ENCODE measurements at places on chromosomes 2 and 18.

- peak; percentile 64 for DNase-seq
These were observed 60.4 kb upstream of the NABP1 start for GRCh38 chr2:191617575-191617974.

DNA sequence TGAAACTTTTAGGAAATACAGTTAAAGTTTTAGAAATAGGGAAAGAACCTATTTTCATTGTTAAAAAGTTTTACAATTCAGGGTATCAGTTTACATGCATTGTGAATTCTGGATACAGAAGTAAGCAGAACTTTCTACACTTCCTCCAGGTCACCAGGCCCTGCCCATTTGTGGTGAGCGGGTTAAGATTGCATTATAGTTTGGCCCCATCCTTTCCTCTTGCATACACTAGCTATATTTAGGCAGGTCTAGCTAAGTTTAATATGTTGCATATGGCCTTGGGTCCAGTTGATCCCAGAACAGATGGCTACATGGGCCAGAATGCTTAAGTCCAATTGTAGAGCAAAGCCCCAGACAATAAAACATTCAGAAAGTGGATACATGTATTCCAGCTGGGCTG, 4.8 kb downstream of the VWA3B start:
- DNase-seq = no peak

GRCh38 chr2:71353248-71353647, 21.7 kb downstream of the ZNF638 start:
- no peak for DNase-seq

GRCh38 chr2:160076914-160077313, 14.5 kb upstream of the PLA2R1 start:
- DNase-seq = no peak

GRCh38 chr2:143321994-143322393, 192.8 kb downstream of the ARHGAP15 start:
- DNase-seq = no peak

DNA sequence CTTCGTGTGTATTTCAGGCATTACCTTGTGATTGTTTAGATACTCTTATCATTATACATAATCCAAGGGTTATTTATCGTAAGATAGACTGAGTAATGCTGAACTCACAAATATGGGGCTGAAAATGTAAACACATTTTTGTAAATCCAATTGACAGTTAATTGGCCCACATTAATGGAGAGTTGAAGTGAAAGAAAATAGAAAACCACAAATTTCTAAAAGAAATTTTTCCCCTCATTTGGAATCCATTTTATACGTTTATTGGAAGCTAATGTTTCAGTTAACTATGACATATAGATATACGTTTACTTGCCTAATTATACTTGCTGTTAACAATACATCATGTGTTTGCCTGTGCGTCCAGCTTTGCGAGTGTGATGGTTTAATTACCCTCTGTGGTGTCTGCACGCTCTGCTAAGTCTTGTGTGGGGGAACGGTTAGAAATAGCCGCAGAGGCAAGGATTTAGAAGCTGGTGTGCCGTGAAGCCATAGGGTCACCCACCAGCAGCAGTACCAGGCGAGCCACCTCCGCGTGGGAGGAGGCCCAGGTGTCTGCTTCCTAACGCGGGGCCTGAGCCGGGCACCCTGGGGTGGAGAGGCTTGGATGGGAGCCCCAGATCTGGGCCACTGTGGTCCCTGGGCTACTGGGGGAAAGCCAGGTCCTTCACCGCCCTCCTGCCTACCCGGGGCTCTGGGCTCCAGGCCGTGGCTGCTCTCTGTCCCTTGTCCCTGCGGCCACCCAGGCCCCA, 38.0 kb downstream of the TSHZ1 start:
- DNase-seq = no peak

GRCh38 chr2:65937379-65938160, 497.4 kb upstream of the MEIS1 start:
- DNase-seq = no peak

GRCh38 chr2:231012463-231012862, 16.5 kb downstream of the SPATA3 start:
- no peak for DNase-seq

DNA sequence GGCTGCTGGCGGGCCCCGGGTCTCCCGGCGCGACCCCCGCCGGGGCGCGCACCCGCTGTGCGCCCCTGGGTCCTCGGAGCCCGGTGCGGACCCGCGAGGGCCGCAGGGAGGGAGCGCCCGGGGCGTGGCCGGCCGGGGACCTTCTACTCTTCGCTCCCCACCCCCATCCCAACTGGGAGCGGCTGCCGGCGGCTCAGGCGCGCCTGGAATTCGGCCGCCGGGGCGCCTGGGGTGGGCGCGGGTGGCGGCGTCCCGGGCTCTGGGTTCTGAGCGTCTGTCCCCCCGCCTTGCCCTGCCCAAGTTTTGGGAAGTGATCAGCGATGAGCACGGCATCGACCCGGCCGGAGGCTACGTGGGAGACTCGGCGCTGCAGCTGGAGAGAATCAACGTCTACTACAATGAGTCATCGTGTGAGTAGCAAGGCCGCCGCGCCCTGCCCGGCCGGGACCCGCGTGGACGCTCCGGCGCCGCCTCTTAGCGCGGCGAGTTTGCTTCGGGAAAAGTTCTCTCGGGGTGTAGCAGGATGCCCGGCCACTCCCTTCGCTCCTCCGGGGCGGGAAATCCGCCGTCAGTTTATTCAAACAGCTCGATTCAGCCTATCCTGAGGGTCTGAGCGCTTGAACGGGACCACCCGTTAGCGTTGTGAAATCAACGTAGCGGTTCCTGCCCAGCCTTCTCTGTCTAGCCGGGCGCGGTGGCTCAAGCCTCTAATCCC, 502 bp downstream of the TUBB6 start:
- peak; percentile 21 for DNase-seq

GRCh38 chr18:12394428-12394827, 13.3 kb upstream of the PRELID3A start:
- DNase-seq = no peak

DNA sequence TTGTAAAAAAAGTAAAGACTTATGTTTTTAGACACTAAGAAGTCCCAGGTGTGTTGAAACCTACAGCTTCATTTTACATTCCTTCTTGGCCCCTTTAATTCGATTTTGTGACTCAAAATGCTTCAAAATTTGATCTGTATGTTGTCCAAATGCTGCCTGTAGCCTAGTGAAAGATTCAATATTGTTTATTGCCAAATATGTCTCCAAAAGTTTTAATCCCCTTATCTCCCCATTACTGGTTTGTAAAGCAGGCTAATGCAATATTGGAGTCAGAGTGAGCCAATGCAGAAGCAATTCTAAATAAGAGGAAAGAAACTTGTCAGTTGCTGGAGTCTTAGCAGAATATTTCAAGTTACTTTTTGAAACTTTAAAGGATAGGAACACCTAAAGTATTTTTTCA, 287.0 kb upstream of the ZC3H15 start:
- DNase-seq = no peak

DNA sequence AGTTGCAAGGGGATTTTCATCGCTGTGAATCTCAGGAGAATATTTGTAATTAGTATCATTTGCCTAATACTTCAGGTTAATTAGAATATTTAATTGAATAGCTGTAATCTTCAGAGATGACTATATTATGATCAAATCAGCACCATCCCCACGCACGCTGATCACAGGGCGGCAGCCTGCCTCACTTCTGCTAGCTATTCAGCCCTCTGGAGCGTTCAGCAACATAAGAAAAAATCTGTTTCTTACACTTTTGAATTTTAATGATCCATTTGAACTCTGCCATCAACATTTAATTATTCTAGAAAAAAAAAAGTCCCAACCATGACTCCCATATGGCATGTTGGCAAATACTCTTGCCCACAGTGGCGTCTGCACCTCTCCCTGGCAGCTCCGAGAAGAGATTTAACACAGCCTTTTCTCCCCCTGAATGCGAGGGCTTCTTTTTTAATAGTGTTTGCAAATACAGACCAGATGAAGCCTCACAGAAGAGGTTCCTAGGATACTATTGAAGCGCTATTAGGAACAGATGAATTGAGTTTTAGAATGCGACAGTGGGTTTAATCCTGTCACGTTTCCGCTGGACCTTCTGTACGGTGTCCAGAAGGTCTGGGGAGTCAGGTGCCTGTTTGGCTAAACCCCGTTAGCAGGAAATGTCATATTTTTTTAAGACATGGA, 731.9 kb upstream of the SALL3 start:
- DNase-seq = no peak

DNA sequence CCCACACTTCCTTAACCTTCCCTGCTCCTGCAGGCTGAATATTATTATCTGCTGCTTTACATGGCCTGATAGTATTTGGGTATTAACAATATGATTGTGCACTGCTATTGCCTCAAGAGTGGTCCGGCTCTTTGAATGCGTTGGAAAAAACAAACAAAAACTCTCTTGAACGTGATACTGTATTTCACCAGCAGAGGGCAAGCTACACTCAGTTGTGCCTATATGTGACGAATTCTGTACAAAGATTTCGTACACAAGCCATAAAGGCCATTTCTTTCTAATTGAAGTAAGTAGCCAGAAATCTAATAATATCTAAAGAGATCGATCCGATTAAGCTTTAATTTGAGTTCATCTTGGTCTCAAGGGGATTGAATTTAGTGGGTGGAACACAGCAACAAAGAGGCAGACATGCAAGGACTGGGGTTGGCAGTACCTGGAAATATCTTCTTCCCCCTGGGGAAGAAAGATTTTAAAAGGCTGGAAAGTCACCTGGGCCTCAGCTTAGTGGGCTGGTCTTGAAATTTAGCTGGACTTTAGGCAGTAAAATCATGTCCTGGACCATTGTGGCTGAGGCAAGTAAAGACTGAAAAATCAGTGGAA, 49.3 kb upstream of the RAB6D start:
- no peak for DNase-seq

GRCh38 chr2:152511981-152512380, 177.0 kb downstream of the FMNL2 start:
- DNase-seq = no peak

GRCh38 chr2:6905668-6906067, 11.5 kb upstream of the RNF144A start:
- DNase-seq = no peak

GRCh38 chr2:231187736-231188505, 10.5 kb upstream of the ARMC9 start:
- DNase-seq = no peak

GRCh38 chr2:161651547-161651946, 27.3 kb downstream of the SLC4A10 start:
- DNase-seq = no peak

DNA sequence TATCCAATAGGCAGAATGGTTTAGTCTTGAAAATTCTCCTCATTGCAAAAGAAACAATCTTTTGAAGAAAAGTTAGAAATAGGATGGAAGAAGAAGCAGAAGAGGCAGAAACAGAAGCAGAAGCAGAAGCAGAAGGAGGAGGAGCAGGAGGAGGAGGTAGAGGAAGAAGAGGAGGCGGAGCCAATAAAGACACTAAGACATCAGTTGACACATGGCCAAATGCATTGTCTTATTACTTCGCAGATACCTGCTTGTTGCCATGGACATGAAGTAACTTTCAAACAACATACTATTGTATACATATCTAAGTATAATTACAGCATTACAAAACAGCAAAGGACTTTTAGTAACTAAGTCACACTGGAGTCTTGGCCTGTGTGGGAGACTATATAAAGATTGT, 606.3 kb downstream of the METTL4 start:
- no peak for DNase-seq

GRCh38 chr18:12884406-12885323, 628 bp upstream of the PTPN2 start:
- DNase-seq = no peak

DNA sequence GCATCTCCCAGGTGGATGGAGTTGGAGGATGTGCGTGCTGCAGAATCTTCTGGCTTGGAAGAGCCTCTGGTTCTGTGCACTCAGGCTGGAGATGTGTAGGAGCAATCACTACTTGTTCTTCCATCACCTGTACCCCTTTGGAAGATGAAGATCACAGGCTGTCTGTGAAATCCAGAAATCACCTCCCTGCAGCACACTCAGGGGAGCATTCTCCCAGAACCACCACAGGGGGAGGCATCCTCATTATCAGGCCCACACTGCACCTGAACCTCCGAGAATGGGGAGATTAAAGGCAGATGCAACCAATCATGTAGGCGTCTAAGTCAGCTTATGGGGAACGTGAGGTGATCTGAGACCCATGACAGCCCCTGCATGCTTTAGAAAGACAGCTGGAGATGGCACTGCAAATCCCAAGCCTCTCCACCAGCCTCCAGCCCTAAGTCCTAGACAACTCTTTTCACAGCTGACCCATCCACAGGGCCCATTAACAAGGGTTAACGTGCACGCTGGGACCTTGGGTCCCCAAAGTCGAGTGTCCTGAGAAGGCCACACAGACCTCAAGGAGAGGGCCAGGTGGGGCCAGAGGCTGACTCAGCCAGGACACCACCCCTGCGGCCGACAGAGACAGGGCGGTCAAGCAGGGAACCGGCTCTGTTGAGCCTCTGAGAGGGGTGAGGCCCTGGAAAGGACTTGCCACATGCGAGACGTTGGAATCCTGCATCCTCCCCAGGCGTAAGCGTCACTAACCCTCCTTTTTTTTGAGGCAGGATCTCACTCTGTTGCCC, 314.9 kb downstream of the EIPR1 start:
- no peak for DNase-seq

- DNase-seq = no peak
These were observed 10.1 kb downstream of the DPP4 start for GRCh38 chr2:162063899-162064298.

GRCh38 chr2:207289295-207290018, 123.7 kb upstream of the KLF7 start:
- DNase-seq = no peak

DNA sequence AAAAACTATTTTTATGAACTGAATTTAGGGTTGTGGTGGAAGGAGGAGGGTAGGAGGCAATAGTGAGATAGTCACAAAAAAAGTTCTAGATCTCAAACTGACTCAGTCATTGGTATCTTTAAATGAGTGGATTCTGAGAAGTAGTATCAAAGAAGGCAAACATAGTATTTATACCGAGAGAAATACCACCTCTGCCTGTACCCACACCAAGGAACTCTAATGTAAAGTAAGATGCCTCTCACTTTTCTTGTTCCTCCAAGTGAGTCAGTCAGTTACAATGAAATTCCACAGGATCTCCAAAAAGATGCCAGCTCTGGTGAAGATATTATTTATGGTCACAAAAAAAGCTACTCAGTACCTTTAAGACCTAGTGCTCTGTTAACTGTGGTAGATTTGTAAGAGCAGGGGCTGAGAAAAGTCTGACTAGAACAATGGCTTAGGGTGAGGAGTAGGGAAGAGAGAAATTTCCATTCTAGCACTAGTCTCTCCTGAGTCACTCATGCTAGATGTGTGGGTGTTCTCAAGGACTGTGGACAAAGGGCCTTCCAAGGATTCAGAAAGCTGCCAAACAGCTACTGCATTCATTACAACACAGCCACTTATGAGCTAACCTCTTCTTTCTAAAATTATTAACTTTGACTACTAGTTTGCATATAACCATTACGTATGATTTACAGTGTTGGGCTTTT, 36.3 kb downstream of the YWHAQ start:
- DNase-seq = no peak

GRCh38 chr2:111633189-111633588, 250.8 kb downstream of the ANAPC1 start:
- no peak for DNase-seq

Data from activated T-helper 1 cell treated with anti-CD3 and anti-CD28 coated beads, Interleukin-12 subunit alpha, Interleukin-12 subunit beta, Interleukin-2, Interleukin-4 antibody, amounts not matched to agents 30 ng/mL and 10 ng/mL and 1 ng/mL, durations not matched to agents 14 hours and 24 hours and 36 hours (primary cell).